ENCODE measurements at places on chromosomes 12 and 14. TPM values are rescaled to one million over a fixed set of nuclear protein-coding genes. Genes with fewer than 3 reads are reported as not detected.

GARIN6 gene
- not detected for total RNA-seq

CD163L1 gene
- 0.33 TPM for total RNA-seq

IRAK3 gene
- 22.2 TPM for total RNA-seq

ENDOU gene
- total RNA-seq, result 0.98 TPM

GPR68 gene
- total RNA-seq, result 0.59 TPM

RNASE2 gene
- total RNA-seq, result 2.0 TPM

GPRC5D gene
- total RNA-seq, result not detected

IKZF4 gene
- 2.9 TPM for total RNA-seq

OASL gene
- 1.3 TPM for total RNA-seq

RITA1 gene
- total RNA-seq, result 15.4 TPM

FBXL14 gene
- 8.2 TPM for total RNA-seq

GRCh38 chr12:113058553-113058952, 2.0 kb downstream of the DTX1 start:
- H3K36me3 ChIP-seq, result no peaks in the 10 kb centered on the region
- no peak overlapping the region for H3K27ac ChIP-seq
- H3K4me3 ChIP-seq, result peak overlapping the region; percentile 84
- peaks cover 7% of the 10 kb centered on the region for H3K27me3 ChIP-seq

- H3K4me3 ChIP-seq, result no peak overlapping the region
- peaks cover 4% of the 10 kb centered on the region for H3K27me3 ChIP-seq
- no peak for DNase-seq
- H3K27ac ChIP-seq, result no peak overlapping the region
These were observed 1002.3 kb downstream of the TMEM121 start for GRCh38 chr14:106528717-106529116.

DNA sequence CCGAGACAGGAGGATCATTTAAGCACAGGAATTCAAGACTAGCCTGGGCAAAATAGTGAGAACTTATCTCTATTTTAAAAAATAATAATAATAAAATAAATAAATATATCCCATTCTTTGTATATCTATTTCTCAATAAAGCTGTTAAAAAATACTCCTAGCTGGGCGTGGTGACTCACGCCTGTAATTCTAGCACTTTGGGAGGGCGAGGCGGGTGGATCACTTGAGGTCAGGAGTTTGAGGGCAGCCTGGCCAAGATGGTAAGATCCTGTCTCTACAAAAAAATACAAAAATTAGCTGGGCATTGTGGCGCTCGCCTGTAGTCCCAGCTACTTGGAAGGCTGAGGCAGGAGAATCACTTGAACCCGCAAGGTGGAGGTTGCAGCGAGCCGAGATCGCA, 75.7 kb upstream of the TBX3 start:
- H3K4me3 ChIP-seq, result no peak overlapping the region
- no peaks in the 10 kb centered on the region for H3K4me1 ChIP-seq
- H3K27me3 ChIP-seq, result no peaks in the 10 kb centered on the region
- no peak overlapping the region for H3K27ac ChIP-seq
- H3K36me3 ChIP-seq, result no peaks in the 10 kb centered on the region

GRCh38 chr14:30907659-30908057, 33.3 kb downstream of the COCH start:
- H3K36me3 ChIP-seq, result no peaks in the 10 kb centered on the region
- H3K27ac ChIP-seq, result no peak overlapping the region
- H3K4me1 ChIP-seq, result no peaks in the 10 kb centered on the region
- H3K27me3 ChIP-seq, result no peaks in the 10 kb centered on the region
- no peak overlapping the region for H3K4me3 ChIP-seq
- DNase-seq, result no peak

DNA sequence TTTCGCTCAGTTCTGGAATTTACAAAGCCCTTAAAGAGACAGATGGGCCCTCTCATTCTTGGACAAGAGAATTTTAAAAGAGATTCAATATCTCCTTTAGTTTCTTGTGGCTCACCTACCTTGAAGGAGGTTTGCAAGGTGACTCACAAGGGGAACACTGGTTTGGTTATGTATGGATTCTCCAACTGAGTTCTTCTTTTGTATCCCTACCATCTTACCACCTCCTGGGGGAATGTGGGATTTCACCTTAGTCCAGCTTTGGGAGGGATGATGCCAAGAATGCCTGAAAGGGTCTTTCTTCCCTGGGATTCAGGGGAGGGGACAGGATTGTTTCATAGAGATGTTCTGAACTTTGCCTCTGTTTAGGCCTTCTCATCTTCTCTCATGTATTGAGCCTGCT, 3.7 kb downstream of the PPP4R4 start:
- H3K4me3 ChIP-seq, result no peak overlapping the region
- no peak for DNase-seq
- no peaks in the 10 kb centered on the region for H3K36me3 ChIP-seq
- peaks cover 6% of the 10 kb centered on the region for H3K4me1 ChIP-seq
- H3K27me3 ChIP-seq, result peaks cover 20% of the 10 kb centered on the region
- no peak overlapping the region for H3K27ac ChIP-seq

DNA sequence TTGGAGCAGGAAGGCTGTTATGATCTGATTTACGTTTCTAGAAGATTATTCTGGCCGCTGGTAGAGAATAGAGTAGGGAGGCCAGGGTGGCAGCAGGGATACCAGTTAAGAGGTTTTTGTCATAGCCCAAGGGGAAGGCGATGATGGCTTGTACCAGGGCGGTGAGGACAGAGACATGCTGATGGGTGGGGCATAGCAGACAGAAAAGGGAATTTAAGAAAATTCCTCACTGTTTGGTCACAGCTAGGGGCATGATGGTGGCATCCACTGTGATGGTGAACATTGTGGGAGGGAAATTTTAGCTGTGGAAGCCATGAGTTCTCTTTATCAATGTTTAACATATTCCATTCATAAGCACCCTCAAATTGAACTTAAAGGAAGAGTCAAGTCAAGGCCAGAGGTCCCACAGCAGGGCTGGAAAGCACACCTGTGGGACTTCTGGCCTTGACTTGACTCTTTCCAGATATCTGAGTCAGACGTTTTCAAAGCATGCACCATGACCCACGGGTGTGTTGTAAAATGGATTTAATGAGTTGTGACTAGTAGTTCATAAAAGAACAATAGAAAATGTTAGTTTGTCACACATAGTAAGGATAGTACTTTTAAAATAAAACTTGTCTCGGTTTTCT, 134.6 kb downstream of the CHST11 start:
- no peak overlapping the region for H3K27ac ChIP-seq
- no peak overlapping the region for H3K4me3 ChIP-seq
- no peaks in the 10 kb centered on the region for H3K36me3 ChIP-seq
- H3K4me1 ChIP-seq, result no peaks in the 10 kb centered on the region
- DNase-seq, result no peak
- H3K27me3 ChIP-seq, result no peaks in the 10 kb centered on the region

- DNase-seq, result no peak
- no peak overlapping the region for H3K4me3 ChIP-seq
- H3K27ac ChIP-seq, result no peak overlapping the region
- H3K27me3 ChIP-seq, result no peaks in the 10 kb centered on the region
- no peaks in the 10 kb centered on the region for H3K4me1 ChIP-seq
These were observed 131.7 kb downstream of the LLPH start for GRCh38 chr12:65998536-65999530.

GRCh38 chr14:79630288-79630960, 580.9 kb downstream of the DIO2 start:
- no peaks in the 10 kb centered on the region for H3K4me1 ChIP-seq
- H3K27ac ChIP-seq, result no peak overlapping the region
- no peaks in the 10 kb centered on the region for H3K27me3 ChIP-seq
- H3K4me3 ChIP-seq, result no peak overlapping the region

DNA sequence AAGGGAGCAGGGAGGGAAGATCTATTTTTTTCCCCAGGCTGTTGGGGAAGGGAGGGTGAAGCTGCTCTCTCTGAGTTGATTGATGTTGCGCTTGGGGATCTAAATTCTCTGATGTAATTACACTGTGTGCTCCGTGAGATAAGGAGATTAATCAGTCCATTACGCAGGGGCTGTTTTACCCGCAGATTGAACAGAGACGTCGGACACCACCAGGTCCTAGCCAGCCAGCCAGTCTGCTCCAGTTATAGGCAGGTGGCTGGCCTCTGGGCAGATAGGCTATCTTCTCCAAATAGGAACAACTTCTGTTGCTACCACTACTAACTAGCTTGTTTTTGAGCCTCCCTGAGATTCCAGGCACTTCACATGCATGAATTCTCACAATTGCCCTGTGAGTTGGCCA, 91.1 kb downstream of the SRRM4 start:
- DNase-seq, result no peak
- H3K4me3 ChIP-seq, result no peak overlapping the region
- no peaks in the 10 kb centered on the region for H3K27me3 ChIP-seq
- no peaks in the 10 kb centered on the region for H3K4me1 ChIP-seq

DNA sequence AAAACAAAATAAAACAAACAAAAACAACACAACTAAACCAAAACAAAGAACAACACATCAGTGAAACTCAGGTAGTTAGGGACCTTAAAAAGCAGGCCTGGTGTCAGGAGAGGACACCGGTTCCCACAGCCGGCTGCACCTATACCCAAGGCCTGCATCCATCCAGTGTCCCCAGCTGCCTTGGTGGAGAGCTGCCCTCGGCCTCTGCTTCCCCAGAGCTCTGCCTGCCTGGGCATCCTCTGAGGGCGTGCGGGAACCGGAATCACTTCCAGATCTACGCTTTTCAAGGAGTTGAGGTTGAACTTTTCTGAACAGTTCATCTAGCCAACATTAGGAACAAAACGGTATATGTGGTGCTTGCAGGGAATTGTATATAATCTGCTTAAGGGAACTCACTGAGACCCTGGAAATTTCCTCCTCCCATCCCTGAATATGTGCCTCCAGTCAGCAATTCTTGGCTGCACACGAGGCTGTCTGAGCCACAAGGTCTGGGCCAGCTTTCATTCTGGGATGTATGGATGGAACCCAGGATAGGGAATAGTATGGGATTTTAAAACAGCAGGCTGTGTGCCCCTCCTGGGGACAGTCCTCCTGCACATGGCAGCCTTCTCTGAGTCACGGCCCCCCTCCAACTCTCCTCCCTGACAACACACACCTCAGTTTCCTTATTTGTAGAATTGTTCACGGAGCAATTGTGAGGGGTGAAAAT, 319.0 kb upstream of the RTL1 start:
- no peak overlapping the region for H3K4me3 ChIP-seq
- DNase-seq, result no peak
- no peak overlapping the region for H3K27ac ChIP-seq
- no peaks in the 10 kb centered on the region for H3K4me1 ChIP-seq

DNA sequence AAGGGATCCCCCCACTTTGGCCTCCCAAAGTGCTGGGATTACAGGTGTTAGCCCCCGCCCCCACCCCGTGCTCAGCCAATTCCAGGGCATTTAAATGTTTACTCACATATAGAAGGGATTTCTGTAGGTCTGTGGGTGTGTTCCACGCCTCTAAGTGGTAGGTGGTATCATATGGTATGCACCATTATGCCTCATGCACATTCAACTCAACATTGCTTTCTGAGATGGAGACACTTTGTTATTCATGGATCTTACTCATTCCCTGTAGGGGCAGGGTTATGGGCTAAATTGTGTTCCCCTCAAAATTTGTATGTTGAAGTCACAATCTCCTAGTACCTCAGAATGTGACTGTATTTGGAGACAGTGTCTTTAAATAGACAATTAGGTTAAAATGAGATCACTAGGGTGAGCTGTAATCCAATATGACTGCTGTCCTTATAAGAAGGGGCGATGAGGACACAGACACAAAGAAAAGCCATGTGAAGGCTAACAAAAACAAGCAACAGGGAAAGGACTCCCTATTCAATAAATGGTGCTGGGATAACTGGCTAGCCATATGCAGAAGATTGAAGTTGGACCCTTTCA, 200.6 kb downstream of the EFCAB11 start:
- no peak for DNase-seq
- H3K27ac ChIP-seq, result no peak overlapping the region
- H3K27me3 ChIP-seq, result no peaks in the 10 kb centered on the region
- H3K4me1 ChIP-seq, result no peaks in the 10 kb centered on the region
- no peak overlapping the region for H3K4me3 ChIP-seq

GRCh38 chr14:68916358-68916941, 62.7 kb downstream of the ACTN1 start:
- H3K36me3 ChIP-seq, result no peaks in the 10 kb centered on the region
- no peak for DNase-seq
- no peaks in the 10 kb centered on the region for H3K27me3 ChIP-seq
- H3K4me3 ChIP-seq, result no peak overlapping the region

GRCh38 chr14:104142136-104142945, 4.0 kb downstream of the KIF26A start:
- no peak overlapping the region for H3K4me3 ChIP-seq
- no peak overlapping the region for H3K27ac ChIP-seq
- H3K36me3 ChIP-seq, result no peaks in the 10 kb centered on the region
- H3K27me3 ChIP-seq, result peaks cover 34% of the 10 kb centered on the region
- peaks cover 9% of the 10 kb centered on the region for H3K4me1 ChIP-seq

GRCh38 chr14:89598548-89599186, 181.6 kb upstream of the FOXN3 start:
- H3K27me3 ChIP-seq, result no peaks in the 10 kb centered on the region
- no peaks in the 10 kb centered on the region for H3K4me1 ChIP-seq
- no peak overlapping the region for H3K27ac ChIP-seq
- DNase-seq, result no peak
- H3K4me3 ChIP-seq, result no peak overlapping the region

- H3K27me3 ChIP-seq, result no peaks in the 10 kb centered on the region
- no peak overlapping the region for H3K4me3 ChIP-seq
- H3K27ac ChIP-seq, result no peak overlapping the region
- DNase-seq, result no peak
- H3K36me3 ChIP-seq, result no peaks in the 10 kb centered on the region
These were observed 127.2 kb upstream of the GZMB start for GRCh38 chr14:24761141-24761540.

DNA sequence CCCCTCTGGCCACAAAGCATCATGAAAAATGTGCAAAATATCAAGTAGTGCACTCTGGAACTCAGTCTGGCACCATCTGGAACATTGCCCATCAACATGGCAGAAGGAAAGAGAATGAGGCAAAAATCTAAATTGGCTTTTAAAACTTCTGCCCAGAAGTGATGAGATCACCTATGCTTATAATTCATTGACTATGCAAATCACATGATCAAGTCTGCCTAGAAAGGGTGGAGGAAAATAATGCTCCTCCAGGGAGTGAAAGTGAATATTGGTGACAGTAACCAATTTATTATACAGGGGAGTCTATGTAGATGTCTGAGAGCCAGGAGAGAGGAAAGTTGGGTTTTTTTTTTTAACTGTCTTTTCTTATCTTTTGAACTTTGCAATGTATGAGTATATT, 73.3 kb upstream of the HIF1A start:
- H3K4me1 ChIP-seq, result no peaks in the 10 kb centered on the region
- H3K36me3 ChIP-seq, result no peaks in the 10 kb centered on the region
- H3K27ac ChIP-seq, result no peak overlapping the region
- no peak for DNase-seq
- no peaks in the 10 kb centered on the region for H3K27me3 ChIP-seq

DNA sequence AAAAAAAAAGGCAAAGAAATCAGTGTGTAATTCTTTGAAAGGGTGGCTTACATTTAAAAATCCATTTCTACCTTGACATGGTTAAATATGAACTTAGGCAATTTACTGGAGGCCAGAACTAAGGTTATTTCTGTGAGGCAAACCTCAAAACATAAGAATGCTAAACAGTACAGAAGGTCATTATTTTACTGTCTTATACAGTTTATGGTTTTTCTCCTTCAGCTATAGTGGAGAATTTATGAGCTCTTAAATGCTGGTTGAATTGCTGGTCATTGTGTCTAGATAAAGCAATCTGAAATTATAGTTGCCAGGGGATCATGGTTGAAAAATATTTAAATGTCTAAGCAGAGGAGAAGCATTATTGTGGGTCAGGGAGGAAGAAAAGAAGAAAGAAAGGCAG, 70.5 kb downstream of the TRIM9 start:
- H3K36me3 ChIP-seq, result no peaks in the 10 kb centered on the region
- no peaks in the 10 kb centered on the region for H3K4me1 ChIP-seq
- DNase-seq, result no peak
- no peak overlapping the region for H3K4me3 ChIP-seq
- H3K27me3 ChIP-seq, result no peaks in the 10 kb centered on the region
- H3K27ac ChIP-seq, result no peak overlapping the region
